ENCODE measurements at places on chromosomes 4 and X.

DNA sequence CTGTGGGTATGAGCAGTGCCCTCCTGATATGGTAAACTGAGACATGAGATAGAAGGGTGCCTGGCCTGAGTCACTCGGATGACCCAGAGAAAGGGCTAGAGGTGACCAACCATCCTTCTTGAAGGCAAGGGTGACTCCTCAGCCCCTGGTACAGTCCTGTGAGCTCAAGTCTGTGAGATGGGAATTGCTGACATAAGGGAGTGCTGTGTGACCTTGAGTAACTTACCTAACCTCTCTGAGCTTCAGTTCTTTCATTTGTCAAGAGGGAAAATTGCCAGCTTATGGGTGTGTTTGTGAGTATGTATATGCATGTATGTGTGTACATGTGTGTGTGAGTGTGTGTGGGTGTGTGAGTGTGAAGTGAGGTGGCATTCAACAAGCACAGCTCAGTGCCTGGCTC, 210.4 kb upstream of the PSAPL1 start:
- no peak for DNase-seq

- DNase-seq: no peak
Measured at GRCh38 chr4:127967141-127967775, 2.1 kb downstream of the ABHD18 start.

- DNase-seq: no peak
Measured at GRCh38 chr4:3700736-3701135, 65.4 kb upstream of the ADRA2C start.

GRCh38 chr4:74768857-74769525, 25.3 kb downstream of the BTC start:
- no peak for DNase-seq

DNA sequence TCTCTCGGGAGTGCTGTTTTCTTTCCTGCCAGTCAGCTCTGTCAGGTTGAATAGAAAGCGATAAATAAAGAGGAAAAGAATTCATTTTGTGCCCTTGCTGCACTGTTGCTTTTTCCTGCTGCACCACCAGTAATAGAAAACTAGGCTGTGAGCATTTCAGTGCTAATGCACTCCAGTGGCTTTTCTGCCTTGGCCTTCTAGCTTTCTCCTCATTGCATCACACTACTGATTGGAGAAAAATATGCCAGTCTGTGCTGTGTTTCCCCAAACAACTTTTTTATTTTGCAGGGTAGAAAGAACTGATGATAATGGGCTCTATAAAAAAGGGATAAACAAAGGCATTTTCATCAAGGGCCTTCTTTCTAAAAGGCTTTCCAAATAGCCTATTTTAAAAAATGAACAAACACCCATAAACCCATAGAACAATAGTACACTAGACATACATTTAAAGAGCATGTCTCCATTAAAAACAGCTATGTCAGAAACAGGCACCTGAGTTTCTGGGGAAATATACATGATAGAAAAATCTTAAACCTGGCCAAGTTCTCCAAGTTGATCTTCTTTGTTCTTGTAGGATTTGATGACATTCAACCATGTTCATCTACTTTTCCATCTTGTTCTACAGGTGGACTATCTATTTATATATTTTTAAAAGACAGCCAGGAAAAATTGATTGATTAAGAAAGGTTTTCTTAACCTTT, 86.3 kb downstream of the GPRIN3 start:
- DNase-seq: no peak

Measured in RWPE2 (cell line).